ENCODE measurements at places on chromosomes 2 and 18.
A peak's percentile ranks its signal among the peaks of the same experiment; 100 is the strongest.

DNA sequence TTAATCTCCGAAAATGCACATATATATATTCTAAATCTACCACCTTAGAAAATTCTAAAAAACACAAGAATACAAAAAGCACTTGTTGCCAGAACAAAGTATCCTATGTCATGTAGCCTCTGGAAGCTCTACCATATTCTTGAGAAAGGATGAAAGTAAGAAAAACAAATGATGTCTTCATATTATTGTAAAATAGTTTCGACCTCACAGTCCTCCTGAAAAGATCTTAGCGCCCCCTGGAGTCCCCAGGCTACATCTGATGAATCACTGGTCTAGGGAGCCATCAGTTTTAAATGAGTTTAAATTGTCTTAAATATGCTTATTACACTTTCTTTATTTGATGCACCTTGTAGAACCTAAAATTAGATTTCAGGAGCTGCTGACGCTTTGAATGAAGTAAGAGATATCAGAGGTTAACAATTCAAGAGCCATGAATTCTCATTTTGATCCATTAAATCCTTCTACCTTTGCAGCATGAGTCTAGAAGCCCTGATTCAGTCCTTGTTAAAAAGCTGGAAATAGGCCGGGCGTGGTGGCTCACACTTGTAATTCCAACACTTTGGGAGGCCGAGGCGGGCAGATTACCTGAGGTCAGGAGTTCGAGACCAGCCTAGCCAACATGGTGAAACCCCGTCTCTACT lies 138.8 kb downstream of the MCFD2 start:
- DNase-seq, result peak; percentile 49

- DNase-seq, result no peak
Measured at GRCh38 chr2:176149939-176150583, 1.3 kb upstream of the HOXD4 start.

GRCh38 chr2:237455764-237456163 lies 31.3 kb upstream of the MLPH start:
- DNase-seq, result no peak

GRCh38 chr2:220744861-220745260 lies 827.2 kb downstream of the EPHA4 start:
- DNase-seq, result no peak

- no peak for DNase-seq
Measured at GRCh38 chr2:48714245-48714644, 41.3 kb downstream of the LHCGR start.

- DNase-seq, result no peak
Measured at GRCh38 chr2:143559147-143559546, 429.9 kb downstream of the ARHGAP15 start.

DNA sequence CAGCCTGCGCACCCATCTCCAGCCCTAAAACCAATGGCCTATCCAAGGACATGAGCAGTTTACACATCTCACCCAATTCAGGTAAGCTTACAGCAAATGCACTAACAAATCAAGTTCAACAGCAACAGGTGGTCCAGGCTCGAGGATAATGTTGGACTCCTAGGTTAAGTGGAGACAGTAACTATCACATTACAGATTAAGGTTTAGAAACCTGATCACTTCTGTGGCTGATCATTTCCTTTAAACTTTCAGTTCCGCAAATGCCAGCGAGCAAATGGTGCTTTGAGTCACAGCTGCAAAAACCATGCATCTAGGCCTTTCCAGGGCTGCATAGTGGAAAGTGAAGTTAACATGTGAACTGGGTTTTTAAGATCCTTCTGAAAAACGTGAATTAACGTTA lies 259.4 kb downstream of the GBX2 start:
- no peak for DNase-seq

DNA sequence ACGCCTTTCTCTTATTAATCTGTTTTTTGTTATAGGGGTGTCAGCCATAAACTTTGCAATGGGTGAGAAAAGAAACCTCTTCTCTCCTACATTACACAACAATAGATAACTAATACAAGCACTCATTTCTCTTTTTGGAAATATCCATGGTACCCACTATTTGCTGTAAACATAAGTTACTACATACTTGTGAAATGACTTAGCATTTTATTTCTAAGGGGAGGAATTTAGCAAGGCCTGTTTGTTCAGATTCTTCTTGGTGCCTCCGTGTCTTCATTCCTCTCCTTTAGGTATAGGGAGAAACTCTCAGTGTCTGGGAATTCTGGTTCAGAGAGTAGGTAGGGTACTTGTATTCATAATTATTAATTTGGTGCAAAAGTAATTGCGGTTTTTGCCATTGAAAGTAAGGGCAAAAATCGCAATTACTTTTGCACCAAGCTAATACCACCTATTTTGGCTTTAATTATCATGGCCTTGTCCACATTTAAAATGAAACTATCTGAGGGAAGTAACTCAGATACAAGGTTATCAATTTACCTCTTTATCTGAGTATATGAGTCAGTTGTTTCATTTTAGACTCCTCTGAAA lies 134.8 kb downstream of the MREG start:
- DNase-seq, result no peak

GRCh38 chr2:154280543-154280942 lies 408.8 kb downstream of the GALNT13 start:
- DNase-seq, result no peak

Data from CD4-positive, alpha-beta T cell treated with Interleukin-2 at 100 ng/mL for 4 hours (primary cell).